ENCODE measurements at places on chromosomes 5 and 9. TPM values are rescaled to one million over a fixed set of nuclear protein-coding genes. Genes with fewer than 3 reads are reported as not detected.

- DNase-seq = no peak
These were observed 799.9 kb upstream of the TYRP1 start for GRCh38 chr9:11893331-11893730.

GRCh38 chr9:113964495-113965170 lies 88.5 kb downstream of the ZNF618 start:
- no peak for DNase-seq

DNA sequence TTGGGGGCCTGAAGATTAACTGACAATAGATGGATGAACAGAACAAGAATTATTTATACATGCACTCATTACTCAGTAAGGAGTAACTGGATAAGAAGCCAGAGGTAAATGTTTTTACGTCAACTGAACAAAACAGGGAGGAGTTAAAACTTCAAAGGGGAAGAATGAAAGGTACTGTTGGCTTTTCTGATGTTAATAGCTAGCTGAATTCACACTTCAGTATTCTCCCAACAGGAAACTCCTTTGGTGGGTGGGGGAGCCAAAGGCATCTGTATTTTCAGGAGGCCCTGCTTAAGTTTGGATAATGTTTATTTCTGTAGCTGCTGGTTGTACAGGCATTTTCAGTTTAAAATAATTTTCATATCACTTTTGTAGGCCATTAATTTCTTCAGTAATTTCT lies 23.2 kb upstream of the RFK start:
- DNase-seq = no peak

DNA sequence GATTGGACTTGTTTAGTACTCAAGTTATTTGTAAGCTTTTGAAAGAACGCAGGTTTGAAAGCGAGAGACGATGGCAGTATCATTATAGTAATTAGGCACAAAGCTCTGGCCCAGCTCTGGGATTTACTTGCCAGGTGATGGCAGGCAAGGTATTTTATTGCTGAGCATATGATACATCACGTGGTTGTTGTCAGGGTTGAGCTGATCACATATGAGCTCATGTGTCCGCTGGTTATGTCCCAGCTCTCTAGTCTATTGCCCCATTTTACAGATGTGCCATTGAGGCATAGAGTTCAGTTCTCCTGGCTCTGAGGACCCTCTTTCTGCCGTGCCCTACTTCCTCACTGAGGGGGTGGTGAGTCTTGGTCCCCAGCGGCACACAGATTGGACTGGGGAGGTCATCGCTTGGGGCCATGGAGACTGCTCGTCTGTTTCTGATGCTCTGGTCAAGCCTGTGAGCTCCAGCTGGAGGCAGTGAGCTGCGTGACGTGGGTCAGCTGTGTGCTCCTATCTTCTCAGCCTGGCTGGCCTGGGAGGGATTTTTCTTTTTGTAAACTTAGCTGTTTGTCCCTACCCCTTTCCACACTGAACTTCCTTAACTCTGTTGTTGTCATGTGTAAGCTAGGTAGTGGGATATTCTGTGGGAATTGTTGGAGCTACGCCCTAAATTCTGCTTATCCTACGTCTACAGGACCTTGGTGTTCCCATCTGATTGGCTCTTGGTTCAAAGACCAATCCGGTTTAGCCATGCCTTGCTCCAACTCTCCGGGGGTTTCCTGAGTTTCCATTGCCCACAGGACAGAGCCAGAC lies 2.2 kb downstream of the NXNL2 start:
- peak; percentile 98 for DNase-seq

GRCh38 chr5:31855134-31856040 lies 216.5 kb downstream of the PDZD2 start:
- no peak for DNase-seq

INSYN2B gene
- total RNA-seq = 0.78 TPM

HSDL2 gene
- total RNA-seq = 15.3 TPM

ADGRD2 gene
- 0.26 TPM for total RNA-seq

- no peak for DNase-seq
These were observed 5.0 kb upstream of the EBF1 start for GRCh38 chr5:159104759-159105144.

DNA sequence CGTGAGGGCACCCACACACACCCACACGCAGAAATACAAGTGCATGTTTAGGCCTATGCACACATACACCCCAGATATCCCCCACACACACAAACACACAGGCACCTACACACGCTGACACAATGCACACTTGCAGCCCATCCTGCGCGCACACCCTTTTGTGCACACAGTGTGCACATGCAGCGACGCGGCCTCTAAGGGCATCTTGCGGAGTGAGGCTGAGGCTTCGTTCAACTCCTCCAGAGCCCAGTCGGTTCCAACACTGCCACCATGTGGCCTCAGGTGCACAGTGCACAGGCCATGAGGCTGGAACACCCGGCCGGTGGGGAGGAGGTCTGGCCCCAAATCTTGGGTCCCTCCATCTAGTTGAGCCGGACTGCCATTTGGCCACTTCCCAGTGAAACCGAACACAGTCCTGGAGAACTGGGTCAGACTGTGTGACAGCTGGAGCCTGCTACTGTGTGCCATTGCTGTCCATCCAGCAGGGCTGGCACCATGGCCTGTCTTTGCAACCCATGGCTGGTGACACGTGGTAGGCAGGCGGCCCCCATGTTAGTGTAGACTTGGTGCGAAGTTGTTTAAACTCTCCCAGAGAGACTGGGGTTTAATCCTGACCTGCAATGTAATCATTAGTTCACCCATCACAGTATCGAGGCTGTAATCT lies 97.7 kb upstream of the MVB12B start:
- DNase-seq = peak; percentile 42

- no peak for DNase-seq
These were observed 53.5 kb downstream of the FXN start for GRCh38 chr9:69089082-69089481.

DNA sequence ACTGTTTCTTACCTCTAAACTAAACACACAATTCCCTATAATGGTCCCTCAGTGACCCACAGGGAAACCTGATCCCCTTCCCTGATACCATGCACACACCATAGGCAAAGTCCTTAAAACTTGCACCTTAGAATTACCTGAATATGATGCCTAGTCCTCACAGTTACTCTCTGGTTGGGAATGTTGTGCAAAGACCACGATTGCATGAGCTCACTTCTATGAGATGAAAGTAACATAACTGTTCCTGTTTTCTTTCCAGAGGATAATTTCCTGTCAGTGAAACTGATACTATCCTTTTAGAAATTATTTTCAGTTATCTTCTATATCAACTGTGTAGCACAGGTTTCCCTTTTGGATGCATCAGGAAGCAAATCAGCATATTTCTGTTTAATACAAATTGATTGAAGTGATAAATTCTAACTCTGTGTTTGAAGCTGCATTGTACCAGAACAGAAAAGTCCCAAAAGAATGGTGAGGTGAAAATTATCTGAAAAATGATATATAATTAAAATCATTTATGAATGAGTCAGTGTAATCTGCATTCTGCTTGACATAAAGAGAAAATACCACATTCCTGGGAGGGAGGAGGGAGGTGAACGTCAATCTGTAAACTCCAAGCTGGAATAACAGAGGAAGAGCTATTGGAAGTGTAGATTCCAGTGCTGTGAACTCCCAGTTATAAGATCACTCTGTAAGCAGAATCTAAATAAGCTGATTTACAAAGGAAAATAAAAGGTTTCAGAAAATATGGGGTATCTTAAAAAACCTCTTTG lies 51.2 kb upstream of the TNFAIP8 start:
- DNase-seq = no peak

DNA sequence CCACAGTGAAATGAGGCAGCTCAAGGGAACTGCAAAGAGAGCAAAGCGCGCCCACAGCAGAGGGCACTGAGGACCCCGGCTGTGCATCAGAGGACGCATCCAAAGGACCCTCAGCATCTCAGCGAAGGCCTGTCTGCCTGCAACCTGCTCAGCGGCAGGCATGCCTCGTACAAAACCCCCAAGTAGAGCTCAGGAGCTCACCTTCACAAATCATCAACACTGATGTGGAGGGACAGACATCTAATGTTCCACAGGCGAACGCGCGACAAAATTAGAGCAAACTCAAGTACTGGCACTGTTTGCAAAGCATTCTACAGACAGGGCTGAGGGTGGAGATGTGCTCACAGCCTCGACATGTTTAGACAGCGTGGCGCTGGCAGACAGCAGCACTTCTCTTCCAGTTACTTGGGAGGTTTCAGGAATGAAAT lies 81.0 kb downstream of the DCP2 start:
- no peak for DNase-seq

GRCh38 chr5:33824516-33825195 lies 67.1 kb downstream of the ADAMTS12 start:
- no peak for DNase-seq

DNA sequence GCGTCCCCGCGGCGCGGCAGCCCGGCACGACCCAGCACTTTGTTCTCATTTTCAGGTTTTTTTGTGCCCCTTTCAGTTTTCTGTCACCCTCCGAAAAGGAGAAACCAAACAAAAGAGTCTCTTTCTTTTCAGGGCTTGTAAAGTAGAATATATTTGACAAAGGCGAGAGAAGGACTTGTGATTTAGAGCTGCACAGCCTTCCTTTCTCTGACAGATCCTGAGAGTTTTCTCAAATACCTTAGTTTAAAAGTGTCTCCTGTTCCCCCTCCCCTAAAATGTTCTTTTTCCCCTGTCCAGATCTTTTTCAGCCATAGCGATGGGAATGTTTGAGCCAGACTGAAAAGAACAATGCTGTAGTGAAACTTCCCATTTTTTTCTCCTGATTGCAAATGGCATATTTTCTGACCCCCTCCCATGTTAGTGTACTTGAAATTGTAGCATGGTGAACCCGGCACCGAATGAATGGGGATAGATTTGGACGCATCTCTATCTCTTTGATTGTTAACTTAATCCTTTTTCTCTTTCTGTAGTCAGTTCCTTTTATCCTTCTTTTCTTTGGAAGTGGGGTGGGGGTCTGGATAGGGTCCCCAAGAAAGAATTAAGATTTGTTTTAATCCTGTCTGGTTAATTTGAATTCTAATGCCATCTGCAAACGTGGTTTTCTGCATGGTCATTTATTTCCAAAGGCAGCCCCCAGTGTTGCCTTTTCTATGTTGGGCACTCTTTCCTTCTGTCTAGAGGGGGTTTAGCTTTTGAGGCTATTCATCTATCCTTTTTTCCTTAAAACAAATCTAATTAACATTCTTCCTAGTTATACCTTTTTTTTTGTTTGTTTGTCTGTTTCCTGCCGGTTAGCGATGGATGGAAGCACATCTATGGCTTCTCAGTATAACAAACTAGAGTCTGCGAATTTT lies 2.2 kb downstream of the ZSWIM6 start:
- no peak for DNase-seq

SPATA31C1 gene
- not detected for total RNA-seq

DNA sequence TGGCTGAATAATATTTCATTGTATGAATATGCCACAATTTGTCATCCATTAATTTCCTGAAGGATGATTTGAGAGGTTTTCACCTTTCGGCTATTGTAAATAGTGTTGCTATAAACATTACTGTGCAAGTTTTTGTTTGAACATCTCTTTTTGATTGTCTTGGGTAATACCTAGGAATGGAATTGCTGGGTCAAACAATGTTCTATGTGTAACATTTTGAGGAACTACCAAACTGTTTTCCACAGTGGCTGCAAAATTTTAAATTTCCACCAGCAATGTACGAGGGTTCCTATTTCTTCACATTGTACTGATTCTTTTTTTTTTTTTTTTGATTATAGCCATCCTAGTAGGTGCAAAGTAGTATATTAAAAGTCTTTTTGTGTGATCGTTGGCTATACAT lies 63.8 kb upstream of the ANKH start:
- no peak for DNase-seq

GRCh38 chr9:121345070-121345469 lies 25.0 kb downstream of the STOM start:
- DNase-seq = no peak

DNA sequence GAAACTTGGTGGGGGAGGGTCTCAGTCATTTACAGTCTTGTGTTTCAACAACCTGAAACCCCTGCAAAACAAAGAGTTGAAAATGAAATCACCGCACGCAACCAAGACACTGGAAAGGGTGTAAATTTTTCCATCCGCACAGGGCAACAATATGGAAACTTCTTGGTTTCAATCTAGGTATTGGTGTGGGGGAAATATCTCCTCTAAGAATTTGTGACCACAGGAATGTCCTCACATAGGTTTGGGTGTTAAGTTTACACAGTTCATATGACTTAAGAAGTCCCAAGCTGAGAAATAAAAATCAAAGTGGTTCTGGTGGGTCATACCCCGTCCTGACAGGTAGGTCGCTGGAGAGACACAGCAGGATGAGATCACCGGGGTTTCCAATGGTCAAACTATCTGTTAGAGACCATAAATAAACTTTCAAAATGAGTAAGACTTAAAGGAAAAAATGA lies 51.9 kb upstream of the PIP5K1B start:
- no peak for DNase-seq

GRCh38 chr5:27010646-27011045 lies 27.7 kb downstream of the CDH9 start:
- DNase-seq = no peak

DNA sequence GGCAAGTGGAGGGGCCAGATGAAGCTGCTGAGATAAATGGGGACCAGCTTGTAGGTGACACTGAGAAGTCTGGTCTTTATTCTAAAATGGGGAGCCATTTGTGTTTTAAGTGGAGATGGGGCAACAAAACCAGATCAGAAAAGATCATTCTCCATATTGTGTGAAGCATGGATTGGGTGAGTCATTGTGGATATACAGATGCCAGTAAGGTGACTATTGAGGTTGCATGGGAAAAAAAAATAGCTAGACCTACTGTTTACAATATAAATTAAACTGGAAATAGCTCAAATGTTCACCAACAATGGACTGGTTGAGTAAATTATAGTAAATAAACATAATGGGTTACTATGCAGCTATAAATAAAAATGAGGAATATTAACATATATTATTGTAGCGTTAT lies 5.4 kb upstream of the MAP1B start:
- DNase-seq = no peak

- DNase-seq = no peak
These were observed 30.0 kb downstream of the NKD2 start for GRCh38 chr5:1038417-1039209.

- no peak for DNase-seq
These were observed 307.7 kb upstream of the MEF2C start for GRCh38 chr5:89190515-89191265.

GRCh38 chr9:36896296-36896695 lies 137.8 kb downstream of the PAX5 start:
- DNase-seq = no peak

DNA sequence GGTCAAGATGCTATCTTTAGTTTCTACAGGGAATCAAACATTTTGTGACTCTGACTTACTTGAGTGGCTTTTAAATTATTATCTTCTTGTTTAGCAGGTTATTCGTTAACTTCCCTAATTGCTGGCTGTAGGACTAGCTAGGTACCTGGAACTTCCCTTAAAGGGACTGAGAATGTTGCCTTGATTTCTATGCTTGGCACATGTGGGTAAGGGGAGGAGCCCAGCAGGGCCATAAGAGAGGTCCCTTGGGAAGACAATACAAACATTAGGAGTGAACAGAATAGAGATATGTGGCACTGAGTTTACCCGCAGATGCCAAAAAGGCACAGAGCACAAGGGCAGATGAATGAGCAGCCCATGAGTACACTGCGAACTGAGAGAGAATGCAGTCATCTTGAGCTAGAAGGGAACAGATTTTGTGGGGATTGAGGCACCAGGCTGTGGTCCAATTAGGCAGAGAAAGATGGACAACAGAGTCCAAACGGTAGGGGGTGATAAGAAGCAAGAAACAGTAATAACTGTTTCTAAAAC lies 9.8 kb downstream of the CKMT2 start:
- no peak for DNase-seq

PLPP7 gene
- 1.7 TPM for total RNA-seq

C9orf152 gene
- not detected for total RNA-seq

All from Caki2 (cell line).